Activated T-cell treated with anti-CD3 and anti-CD28 coated beads, Interleukin-2, amount 50 U/mL, for 4 hours (primary cell): ENCODE measurements at places on chromosomes 7 and 10. TPM values are rescaled to one million over a fixed set of nuclear protein-coding genes. Genes with fewer than 3 reads are reported as not detected.

ACTL6B gene
- total RNA-seq: not detected

DNA sequence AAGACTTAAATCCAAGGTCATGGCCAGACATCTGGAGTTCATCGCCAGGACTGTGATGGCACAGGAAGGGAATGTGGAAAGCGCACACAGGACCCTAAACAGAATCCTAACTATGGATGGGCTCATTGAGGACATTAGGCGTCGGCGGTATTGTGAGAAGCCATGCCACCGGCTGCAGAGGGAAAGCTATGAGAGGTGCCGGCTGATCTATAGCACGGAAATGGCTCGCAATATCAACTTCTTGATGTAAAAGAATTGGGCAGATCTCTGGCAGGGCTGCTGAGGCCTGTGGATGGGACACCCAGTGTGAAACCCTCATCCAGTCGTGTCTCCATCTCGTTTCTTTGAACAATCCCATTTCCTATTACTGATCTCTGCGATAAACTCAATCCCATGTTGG lies 6.3 kb upstream of the CTBP2 start:
- DNase-seq: no peak

- no peak for DNase-seq
These were observed 11.0 kb upstream of the IL6 start for GRCh38 chr7:22715969-22716368.

AASS gene
- 0.90 TPM for total RNA-seq

GRCh38 chr7:43869867-43870240 lies 537 bp upstream of the MRPS24 start:
- no peak for DNase-seq

DNA sequence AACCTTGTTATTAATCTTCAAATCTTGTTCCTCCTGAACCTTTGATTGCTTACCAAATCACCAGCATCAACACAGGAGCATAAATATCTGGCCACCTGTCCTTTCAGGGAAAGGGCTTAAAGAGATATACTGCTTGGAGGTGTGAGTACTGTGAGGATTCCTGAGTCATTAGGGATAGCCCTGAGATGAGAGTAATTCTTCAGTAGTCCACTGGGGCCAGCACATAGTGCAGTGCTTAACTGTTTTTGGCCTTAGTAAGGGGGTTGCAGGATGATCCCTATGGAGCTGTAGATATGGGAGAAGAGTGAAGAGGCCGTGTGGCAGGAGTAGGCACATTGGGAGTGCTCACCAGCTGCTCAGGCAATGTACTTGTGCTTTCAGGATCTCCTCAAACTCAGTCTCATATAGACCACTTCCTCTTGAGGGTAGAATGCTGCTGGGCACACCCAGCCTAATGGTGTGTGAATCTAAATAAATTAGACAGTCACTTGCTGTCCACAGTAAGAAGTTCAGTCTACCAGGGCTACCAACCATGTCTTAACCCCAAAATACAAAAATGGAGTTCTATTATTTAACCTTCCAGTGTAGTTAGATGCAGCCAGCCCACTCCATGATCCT lies 26.5 kb upstream of the GPR141 start:
- no peak for DNase-seq

SLC39A12 gene
- not detected for total RNA-seq

- no peak for DNase-seq
These were observed 27.0 kb upstream of the ZNF862 start for GRCh38 chr7:149811221-149811620.

GNGT1 gene
- not detected for total RNA-seq

AKR1C4 gene
- not detected for total RNA-seq

DNA sequence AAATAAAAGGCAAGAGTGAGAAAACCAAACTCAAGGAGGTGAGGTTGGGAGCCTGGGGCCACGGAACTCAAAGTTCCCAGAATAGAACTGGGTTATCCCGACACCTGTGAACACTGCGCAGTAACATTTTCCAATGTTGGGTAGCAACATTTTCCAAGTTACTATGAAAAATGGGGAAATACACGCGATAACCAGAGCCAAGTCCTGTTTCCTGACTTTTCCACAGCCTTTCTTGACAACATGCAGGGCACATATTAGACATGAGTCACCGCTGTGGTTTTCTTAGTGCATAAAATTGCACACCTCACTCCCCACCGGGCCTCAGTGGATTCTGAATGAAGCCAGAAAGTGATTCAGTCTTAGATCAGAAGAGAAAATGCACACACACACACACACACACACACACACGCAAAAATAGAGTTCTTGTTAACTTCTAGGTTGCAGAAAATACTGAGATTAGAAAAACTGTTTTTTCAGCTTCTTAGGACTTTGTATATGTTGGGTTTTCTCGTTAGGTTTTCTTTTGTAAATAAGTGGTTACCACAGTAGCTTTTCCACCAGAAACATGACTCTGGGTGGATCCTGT lies 70.0 kb downstream of the CAMK1D start:
- DNase-seq: peak; percentile 61

STK32C gene
- 15.3 TPM for total RNA-seq

GRCh38 chr10:49178489-49179471 lies 9.4 kb downstream of the TMEM273 start:
- DNase-seq: no peak

LIPM gene
- total RNA-seq: not detected

PODXL gene
- 0.76 TPM for total RNA-seq

DNA sequence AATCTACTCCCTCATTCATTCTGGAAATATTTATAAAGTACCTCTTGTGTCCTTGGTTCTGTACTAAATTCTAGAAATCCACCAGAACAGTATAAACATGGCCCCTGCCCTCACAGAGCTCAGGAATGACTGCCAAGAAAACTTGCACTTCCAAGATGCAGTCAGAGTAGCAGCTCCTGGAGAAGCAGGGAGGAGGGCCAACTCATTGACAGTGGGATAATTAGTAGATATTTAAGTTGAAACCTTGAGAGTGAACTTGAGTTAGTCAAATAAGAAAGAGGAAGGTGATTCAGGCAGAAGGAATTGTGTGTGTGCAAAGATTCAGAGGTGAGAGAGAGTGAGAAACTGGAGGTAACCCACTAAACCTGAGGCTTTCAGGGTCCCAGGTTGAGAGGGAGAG lies 182.2 kb upstream of the INHBA start:
- DNase-seq: no peak

DNA sequence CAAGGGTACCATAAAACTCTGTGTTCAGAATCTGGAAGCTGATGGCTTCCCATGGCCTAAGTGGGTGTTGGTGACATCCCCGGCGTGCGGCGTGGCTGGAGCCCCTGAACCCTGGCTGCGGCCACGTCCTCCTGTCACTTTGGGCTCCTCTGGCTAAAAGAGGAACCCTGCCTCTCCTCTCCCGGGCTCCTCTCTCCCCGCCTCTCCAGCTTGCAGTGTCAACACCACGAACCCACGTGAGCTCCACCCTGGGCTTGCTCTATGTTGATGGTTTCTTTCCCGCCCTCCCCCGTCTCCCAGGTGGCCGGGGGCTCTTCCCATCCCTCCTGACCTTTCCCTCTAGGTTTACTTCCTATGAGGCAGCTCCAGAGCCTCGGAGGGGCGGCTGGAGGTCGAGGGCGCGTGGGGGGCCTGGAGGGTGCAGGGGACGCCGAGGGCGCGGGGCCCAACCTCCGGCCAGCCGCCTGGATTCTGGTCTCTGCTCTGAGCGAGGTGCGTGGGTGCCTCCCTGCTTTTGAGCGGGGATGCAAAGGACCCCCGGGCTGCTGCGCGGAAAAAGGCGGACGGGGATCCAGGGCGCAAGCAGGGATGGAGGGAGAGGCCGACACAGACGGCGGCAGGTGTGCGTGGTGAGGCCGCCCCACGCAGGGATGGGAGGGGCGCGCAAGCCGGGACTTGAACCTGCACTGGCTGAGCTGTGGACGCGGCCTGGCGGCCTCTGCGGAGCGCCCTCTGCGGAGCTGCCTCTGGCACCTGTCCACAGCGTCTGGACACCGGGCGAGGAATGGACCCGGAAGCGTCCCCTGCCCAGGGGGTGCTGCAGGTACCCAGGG lies 115.5 kb upstream of the DIP2C start:
- DNase-seq: no peak

COMTD1 gene
- total RNA-seq: 30.0 TPM

- no peak for DNase-seq
These were observed 470.8 kb upstream of the ZMIZ1 start for GRCh38 chr10:78597796-78598555.

DNA sequence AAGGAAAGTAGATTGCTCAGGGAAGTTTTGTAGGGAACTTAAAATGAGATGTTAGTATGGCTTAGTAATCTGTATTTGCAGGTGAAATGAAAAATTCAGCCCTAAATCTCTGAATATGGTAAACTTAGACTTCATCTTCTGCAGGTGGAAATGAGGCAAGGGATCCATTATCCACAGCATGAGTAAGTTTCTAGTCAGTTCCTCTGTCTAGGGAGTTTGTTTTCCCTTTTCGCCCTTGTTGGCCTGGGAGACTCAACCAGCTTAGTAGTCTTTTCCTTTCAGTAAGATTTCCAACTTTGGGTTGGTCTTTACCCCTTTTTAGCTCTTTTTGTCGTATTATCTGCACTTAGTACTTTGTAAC lies 65.6 kb downstream of the ZEB1 start:
- DNase-seq: no peak

GRCh38 chr7:36232555-36232954 lies 79.5 kb downstream of the EEPD1 start:
- DNase-seq: no peak

DNA sequence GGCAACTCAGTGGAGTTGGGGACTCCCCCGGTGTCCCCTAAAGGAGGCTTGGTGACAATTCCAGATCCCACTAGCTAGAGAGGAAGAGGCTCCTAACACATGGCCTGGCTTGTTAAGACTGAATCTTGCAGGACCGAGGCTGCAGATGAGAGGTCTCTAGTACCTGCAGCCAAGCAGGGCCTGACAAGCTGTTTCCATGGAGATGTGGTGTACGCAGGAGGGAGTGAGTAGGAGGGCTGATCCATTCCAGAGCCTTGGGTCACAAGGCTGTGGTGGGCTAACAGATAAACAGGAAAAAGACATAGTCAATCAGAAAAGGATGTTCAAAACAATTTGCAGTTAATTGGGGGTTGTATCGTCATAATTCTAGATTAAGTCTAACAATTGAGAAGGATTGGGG lies 77.3 kb upstream of the MKLN1 start:
- DNase-seq: no peak

DNA sequence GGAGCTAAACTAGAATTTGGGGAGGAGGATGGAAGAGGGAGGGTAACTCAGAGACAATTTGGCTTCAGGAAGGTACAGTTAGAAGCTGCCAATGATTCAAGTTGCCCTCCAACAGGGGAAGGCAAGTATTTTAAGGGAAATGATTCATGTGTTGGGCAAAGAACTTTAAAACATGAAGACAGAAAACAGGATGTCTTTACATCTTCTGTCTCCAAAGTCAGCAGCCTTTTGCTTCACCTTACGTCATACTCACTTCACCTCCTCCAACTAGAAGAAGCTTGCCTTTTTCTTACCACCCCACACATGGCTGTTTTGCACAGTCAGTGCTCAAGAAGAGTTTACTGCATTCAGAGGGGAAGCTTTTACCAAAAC lies 36.1 kb downstream of the PPP1R3C start:
- no peak for DNase-seq

DNA sequence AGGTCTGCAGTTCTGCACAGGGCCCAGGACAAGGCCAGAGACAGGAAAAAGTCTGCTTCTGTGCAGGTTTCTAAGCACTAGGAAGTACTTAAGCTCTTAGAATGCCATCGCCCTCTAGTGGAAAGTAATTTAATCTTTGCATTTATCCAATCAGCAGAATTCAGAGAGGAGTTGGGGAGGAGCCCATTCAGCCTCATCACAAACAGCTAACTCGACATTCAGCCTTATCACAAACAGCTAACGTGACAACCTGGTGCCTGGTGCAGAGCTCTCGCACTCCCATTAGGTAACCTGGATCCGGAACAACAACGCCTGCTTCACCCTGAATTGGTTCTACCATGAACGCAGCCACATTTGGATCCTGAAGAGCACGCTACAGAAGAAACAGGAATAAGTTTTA lies 15.2 kb downstream of the OAT start:
- no peak for DNase-seq

CCDC186 gene
- 7.4 TPM for total RNA-seq

DNA sequence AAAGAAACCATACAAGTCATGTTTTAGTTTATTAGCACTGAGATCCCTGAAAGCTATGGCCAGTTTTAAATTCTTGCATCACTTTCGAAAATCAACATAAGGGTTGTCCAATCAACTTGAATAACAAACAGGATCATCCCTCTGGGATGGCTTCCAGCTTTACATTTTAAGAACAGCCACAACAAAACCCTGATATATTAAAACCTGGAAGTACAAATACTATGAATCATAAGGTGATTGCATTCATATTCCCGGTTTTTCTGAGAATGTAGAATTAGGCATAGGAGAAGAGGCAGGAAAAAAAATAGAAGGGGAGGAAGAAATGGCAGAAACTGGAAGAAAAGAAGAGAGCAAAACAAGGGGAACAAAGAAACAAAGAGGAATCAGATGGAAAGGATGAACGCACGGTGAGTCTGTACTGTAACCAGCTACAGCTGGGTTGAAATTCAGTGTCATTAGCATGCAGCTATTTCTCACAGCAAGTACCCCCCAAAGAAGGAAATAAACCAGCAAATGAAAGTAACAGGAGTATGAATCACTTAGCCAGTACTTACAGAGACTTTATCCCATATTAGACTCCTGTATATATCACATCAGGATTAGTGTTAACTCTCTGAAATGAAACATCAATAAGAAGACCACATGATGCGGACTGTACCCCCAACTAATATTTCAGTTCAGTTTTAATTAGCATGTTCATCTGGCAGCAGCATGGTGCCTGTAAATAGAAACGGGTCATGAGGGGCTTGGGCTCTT lies 301.3 kb downstream of the RNLS start:
- no peak for DNase-seq

- no peak for DNase-seq
These were observed 143.6 kb upstream of the KIF5B start for GRCh38 chr10:32199714-32200394.

DNA sequence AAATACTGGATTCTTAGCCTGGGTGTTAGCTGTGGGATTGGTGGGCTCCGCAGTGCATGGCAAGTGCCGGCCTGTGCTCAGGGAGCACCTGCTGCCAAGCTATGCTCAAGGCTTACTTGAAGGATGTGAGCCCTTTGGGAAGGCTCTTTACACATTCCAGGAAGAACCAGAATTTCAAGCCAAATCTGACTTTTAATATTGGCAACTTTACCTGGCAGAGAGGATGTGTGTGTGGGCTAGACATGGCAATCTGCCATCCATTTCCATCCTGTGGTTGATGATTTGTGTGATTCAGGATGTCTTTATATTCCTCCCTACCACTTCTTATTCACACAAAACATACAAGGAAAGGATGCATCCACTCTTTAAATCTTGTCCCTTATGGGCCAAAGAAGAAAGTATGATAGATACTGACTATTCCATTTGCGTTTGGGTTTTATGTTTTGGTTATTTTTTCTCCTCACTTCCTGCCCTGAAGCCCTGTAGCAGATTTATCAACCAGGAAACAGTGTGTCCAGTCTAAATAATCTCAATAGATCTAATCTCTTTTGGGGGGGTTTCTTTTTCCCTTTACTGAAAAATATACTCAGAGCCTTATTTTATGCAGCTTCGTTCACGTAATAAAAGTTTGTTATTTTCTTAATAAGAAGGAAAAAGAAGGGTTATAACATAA lies 247.1 kb downstream of the COBL start:
- no peak for DNase-seq

GRCh38 chr7:151511946-151512345 lies 7.7 kb downstream of the RHEB start:
- DNase-seq: no peak

CPA2 gene
- total RNA-seq: 0.55 TPM
